Breast epithelium (tissue), 4 donors: ENCODE measurements at places on chromosomes 1 and 21. TPM values are rescaled to one million over a fixed set of nuclear protein-coding genes. Genes with fewer than 3 reads are reported as not detected.

The MX2 gene
- 31.5 TPM for total RNA-seq

The TPTE gene
- not detected for total RNA-seq

The ACTN2 gene
- 0.48 TPM for total RNA-seq

- no peak for DNase-seq
These were observed 1.7 kb downstream of the WASF2 start for GRCh38 chr1:27487966-27488884.

DNA sequence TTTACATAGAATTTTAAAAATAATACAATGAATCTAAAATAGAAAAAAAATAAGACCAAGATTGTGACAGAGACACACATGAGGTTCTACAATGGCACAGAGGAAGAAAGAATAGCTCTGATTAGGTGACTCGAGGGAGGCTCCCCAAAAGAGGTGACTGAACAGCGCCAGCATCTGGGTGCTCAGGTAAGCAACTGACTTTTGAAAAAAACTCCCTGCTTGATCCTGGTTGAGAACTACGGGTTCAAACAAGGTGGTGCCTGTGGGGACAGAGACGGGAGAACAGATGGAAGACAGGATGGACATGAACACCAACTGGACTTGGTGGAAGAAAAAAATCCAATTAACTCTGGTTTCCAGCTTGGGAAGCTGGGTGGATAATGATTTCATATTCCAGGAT lies 22.5 kb downstream of the BATF3 start:
- DNase-seq = no peak

DNA sequence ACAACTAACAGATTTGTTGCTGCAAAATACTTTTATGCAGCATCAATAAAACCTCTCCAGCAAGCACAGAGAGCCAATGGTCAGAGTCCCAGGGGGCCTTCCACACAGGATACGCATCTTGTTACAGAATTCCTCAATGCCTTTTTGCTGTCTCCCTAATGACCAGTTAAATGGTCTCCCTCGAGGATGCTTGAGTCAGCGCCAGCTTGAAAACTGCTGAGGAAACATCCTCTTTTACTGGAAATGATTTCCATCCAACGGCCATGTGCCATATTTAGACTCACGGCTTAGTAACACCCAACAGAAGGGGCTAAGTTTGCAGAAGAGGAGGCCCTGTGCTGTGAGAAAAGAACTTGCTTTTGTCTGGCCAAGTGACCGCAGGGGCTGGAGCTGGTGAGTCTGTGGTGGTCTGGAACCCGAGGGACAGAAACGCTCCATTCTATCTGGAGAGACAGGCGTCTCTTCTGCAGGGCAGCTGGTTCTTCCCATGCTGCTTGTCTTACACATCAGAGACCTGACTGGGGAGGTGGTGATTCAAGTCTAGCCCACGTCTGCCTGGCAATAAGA lies 496.4 kb downstream of the SETD4 start:
- no peak for DNase-seq

- no peak for DNase-seq
These were observed 29.1 kb downstream of the FHAD1 start for GRCh38 chr1:15275921-15276683.

DNA sequence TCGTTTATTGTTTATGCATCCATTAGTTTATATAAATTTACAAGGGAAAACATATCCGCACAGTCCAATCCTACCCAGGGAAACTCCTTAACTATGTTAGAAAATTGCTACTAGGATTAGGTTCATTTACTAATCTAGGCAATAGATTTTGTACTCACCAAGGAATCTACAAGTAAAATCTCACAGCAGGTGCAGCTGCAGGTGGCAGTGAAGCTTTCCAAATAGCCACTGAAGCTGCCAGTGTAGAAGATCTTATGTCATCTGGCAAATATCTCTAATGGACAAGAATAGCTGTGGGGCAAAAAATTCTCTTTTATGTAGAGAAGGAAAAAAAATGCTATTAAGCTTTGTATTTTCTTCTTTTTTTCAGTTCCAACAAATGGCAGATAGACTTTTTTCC lies 963.4 kb upstream of the ADGRL4 start:
- no peak for DNase-seq

- no peak for DNase-seq
These were observed 50.8 kb upstream of the NEK7 start for GRCh38 chr1:198106011-198106410.
